ENCODE measurements at places on chromosomes 4 and X. TPM values are rescaled to one million over a fixed set of nuclear protein-coding genes. Genes with fewer than 3 reads are reported as not detected.

GRCh38 chrX:129445436-129445835 is 77.9 kb downstream of the SMARCA1 start:
- no peak for DNase-seq

DNA sequence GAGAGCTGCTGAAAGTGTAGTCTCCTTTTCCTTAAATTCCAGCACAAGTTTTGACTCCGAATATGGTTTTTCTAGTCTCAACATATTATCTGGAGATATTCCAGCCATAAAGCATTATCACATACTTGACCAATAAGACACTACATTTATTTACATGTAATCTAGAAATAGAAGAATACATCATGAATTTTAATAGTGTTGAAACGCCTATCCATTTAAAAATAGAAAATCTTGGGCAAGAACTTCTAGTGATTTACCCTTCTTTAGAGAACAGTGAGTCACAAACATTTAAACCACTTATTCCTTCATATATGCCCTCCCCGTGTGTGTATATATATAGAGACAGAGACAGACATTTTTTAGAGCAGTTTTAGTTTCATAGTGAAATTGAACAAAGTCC is 161.5 kb downstream of the SOWAHB start:
- DNase-seq: no peak

DNA sequence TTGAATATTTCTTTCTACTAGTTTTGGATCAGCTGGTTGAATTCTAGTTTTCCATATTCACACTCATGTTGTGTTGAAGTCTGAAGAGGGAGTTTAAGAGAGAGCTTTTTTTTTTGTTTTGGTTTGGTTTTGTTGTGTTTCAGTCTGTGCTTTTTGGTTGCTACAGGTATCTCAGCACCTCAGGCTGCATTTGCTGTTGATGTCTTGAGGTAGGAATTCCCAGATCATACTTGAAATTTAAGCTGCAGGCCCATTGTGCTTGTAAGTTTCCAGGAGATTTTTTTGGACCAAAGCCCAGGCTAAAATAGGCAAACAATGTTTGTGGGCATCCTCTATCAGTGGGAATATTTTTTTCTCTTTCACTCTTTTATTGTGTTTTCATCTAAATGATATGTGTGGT is 190.2 kb upstream of the AGA start:
- DNase-seq: no peak

The DUX4 gene
- not detected for total RNA-seq

DNA sequence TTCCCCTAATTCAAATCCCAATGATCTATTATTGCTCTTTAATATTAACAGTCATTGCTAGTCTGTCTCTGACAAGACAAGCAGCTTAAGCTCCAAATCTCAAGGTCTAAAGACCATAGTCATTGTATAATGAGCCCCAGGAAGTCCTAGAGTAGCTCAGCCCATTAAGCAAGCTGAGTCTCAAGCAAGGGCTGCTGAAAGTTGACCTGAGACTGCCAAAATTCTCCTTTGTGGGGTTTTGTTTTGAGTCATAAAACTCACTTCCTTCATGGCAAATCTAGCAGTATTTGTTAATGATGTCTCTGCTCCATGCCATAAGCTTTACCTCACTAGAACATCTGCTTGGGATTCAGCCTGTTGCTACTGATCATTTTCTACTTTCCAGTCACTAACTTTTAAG is 313.2 kb downstream of the ANTXR2 start:
- no peak for DNase-seq

DNA sequence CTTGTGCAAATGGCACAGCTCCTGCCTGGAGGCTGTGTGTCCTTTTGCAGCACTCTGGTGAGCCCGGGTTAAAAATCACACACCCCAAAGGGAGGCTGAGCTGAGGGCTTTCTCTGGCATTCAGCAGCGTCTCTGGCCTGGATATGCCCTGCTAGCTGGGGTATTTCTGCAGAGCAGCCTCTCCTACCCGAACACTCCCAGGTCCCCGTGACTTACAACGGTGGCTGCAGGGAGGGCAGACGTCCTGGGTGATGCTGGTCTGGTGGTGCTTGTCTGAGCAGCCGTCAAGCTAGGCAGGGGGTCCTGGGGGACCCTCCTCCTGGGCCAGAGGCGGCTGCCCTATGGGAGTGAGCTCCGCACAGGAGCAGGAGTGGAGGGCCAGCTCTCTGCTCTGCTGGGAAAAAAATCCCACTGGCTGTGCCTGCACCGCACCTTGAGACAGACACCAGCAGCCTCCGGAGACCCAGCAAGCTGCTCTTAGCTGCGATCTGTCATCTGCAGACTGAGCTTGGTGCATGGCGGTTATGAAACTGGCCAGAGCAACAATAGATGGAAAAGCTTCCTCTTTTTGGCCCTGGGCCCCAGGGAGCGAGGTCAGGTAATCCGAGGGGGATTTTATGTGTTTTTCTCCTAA is 41.3 kb upstream of the ASMTL start:
- DNase-seq: no peak

- no peak for DNase-seq
These were observed 71.6 kb upstream of the KCNIP4 start for GRCh38 chr4:22020129-22020528.

The MTTP gene
- total RNA-seq: not detected

DNA sequence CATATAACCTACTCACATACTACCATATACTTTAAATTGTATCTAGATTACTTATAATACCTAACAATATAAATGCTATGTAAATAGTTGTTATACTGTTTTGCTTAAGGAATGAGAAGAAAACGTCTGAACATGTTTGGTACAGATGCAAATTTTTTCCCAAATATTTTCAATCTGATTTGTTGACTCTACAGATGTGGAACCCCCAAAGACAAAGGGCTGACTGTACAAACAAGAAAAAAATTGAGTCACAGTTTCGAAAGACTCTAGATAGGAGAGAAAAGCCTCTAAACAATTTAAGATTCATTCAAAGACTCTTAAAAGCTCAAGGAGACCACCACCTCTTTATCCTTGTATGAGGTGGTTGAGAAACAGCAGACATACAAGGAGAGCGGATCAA is 142.8 kb downstream of the SLC7A11 start:
- DNase-seq: no peak
